Dermis blood vessel endothelial cell (primary cell): ENCODE measurements at places on chromosomes 2 and 18.
A peak's percentile ranks its signal among the peaks of the same experiment; 100 is the strongest.

DNA sequence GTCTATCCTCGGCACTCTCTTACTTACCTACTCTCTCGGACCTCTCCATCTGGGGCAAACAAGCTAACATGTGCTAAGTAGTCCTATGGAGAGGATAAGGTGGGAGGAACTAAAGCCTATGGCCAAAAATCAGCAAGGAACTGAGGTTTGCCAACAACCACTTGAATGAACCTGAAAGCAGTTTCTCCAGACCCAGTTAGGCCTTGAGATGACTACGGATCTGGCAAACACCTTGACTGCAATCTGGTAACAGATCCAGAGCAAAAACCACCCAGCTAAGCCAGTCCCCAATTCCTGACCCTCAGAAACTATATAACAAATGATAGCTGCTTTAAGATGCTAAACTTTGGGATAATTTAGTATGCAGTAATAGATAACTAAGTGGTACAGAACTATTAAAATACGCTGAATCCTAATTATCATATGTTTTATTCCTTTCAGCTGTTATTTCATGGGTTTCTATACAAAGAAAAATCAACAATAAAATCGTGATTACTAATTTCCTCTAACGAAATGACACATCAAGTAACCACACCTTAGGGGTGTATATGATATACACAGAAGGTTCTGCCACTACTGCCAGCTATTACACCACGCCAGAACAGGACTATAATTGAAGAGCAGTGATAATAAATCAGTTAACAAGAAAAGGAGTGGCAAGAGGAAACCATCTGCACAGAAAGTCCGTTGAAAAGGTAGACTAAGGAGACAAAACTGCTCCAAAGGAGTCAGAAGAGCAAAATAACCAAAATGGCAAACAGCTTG, 3.2 kb downstream of the FARSB start:
- DNase-seq = peak; percentile 38

GRCh38 chr2:9196637-9197036, 10.0 kb upstream of the ASAP2 start:
- no peak for DNase-seq

GRCh38 chr18:57497372-57498294, 62.5 kb downstream of the ONECUT2 start:
- no peak for DNase-seq

GRCh38 chr2:32495139-32495538, 132.7 kb upstream of the TTC27 start:
- DNase-seq = no peak

GRCh38 chr2:120650022-120650644, 85.5 kb upstream of the GLI2 start:
- no peak for DNase-seq

- peak; percentile 89 for DNase-seq
These were observed 48.0 kb upstream of the MRPL33 start for GRCh38 chr2:27723372-27724144.

GRCh38 chr2:237726401-237726830, 72.2 kb upstream of the RBM44 start:
- DNase-seq = peak; percentile 94
